SHP77 (cell line): ENCODE measurements at places on chromosomes 12 and 14.

DNA sequence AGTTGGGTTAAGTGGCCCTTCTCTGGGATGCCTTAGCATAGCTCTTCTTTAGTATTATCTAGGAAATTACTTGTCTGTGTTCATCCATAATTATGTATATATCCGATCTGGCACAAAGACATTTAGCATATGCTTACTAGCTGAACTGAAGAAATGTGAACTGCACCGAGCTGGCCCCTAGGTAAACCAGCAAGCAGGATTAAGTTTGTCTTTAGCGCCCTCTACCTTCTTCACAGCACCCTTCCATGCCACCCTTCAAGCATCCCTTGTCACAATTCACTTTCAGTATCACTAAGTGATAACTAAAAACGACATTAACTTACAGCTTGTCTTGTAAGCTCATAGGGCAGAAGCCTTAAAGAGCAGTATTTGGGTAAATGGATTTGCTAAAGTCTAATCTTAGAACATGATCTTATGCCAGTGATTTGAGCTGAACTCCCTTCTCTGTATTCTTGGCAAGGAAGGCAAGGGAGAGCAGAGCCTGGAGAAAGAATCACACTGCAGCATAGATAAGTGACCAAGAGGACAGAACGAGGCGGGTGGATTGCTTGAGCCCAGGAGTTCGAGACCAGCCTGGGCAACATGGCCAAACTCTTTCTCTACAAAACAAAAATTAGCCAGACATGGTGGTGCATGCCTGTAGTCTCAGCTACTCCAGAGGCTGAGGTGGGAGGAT is 2.6 kb upstream of the HAL start:
- DNase-seq: peak; percentile 37

DNA sequence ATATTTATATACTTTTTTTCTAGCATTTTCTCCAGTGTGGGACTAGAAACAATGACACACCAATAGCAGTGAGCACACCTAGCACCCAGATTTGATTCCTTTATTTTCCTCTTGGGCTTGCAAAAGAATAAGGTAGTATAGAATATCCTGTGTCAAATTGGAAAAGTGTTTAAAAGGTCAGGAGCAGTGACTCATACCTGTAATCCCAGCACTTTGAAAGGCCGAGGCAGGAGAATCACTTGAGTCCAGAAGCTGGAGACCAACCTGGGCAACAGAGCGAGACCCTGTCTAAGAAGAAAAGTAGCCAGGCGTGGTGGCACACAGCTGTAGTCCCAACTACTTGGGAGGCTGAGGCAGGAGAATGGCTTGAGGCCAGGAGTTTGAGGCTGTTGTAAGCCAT is 53.8 kb upstream of the SGPP1 start:
- no peak for DNase-seq

DNA sequence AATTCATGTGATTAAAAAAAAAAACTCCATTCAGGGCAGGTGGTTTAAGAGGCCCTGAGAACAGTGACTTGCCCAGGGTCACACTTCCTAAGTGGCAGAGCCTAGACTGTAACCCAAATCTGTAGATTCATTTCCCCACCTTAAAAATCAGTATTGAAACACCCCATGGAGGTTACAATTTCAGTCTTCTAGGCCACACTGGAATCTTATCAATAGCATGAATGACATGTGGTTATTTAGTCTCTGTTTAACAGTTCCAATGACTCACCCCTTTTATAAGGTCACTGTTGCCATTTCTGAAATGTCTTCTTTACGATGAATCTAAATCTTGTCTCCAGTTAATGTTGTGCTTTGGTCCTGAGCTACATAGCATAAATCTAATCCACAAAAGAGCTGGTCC is 262.3 kb upstream of the GRIP1 start:
- DNase-seq: no peak

DNA sequence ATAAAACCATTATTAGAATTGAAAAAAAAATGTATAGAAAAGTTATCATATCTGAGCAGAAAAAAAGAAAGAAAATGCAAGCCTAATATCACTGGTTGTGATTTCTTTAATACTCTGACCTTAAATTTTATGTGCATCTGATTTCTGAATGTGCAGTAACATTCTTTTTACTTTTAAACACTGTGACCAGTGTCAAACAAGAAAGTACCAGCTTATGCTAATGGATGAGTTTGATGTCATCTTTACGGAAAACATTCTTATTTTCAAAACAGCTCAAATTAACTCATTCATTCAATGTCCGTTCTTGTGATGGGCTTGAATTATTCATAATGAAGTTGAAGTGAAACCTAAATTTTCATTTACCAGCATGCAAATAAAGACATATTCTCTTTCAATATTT is at the start of gene TAS2R50:
TSS of gene TAS2R50 (minus strand) at position 101 of the 400 bp plus-strand sequence. CDS start at position 49, 52 bp downstream.
- DNase-seq: no peak

DNA sequence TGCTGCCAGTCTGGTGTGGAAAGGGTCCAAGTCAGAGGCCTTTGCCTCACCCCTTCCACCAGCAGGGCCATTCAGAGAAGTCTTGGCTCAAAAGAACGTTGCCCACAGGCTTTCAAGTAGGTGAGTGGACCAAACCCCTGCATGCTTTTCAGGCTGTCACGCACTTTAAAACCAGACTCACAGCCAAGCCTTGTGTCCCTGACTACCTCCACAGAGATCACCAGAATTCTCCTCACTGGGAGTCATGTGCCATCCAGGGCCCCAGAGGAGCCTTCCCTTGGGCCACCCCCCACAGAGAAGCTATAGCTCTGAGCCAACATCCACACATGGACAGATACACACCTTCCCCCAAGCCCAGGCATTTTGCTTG is 283.1 kb downstream of the DPF3 start:
- no peak for DNase-seq

- DNase-seq: no peak
Observed at GRCh38 chr14:20177433-20177974, 13.2 kb upstream of the OR11G2 start.
